NK-92 treated with Interleukin-12 subunit alpha and Interleukin-12 subunit beta, amount 100 ng/mL, for 24 hours (cell line): ENCODE measurements at places on chromosomes 5 and 9.

DNA sequence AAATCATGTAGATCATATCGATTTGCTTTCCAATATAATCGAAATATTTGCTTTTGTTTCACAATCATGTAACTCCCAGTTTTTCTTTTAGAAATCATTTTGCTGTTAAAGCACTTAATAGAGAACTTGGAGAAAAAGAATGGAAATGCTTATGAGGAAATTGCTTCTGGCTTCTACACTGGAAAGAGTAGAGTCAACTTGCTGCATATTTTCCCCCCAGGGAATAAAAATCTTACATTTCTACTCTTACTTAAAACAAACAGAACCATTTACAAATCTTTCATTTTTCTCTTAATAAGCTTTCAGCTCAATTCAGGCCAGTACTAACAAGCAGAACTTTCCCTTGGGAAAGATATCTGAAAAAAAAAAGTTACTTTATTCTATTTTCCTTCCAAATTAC is 312.0 kb downstream of the CHSY3 start:
- no peak for DNase-seq

- DNase-seq: no peak
Observed at GRCh38 chr9:137952976-137953666, 75.5 kb downstream of the CACNA1B start.

GRCh38 chr9:84736536-84736935 is 67.0 kb downstream of the NTRK2 start:
- no peak for DNase-seq

GRCh38 chr5:23528677-23529076 is 21.3 kb downstream of the PRDM9 start:
- no peak for DNase-seq

DNA sequence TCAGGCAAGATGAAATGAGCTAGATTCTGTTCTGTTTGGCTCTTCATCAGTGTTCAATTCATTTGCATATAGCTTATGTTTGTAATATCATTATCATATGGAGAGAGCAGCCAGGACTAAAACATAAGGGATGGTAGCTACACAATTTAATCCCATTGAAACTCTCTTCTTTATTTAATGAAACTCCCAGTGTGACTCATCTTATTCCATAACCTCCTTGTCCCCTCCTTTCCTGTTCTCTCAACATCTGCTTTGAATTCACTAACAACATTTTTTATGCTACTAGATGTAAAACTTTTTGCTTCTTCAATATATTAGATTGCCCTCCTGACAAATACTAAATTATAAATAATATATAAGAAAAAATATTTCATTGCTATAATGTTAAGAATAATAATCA is 1823.4 kb downstream of the MAT2B start:
- no peak for DNase-seq

GRCh38 chr9:114264806-114265550 is 57.9 kb upstream of the ORM1 start:
- DNase-seq: no peak

- no peak for DNase-seq
Observed at GRCh38 chr5:138649775-138650174, 74.6 kb upstream of the HSPA9 start.

GRCh38 chr9:96173640-96174039 is 128.3 kb downstream of the HSD17B3 start:
- no peak for DNase-seq

DNA sequence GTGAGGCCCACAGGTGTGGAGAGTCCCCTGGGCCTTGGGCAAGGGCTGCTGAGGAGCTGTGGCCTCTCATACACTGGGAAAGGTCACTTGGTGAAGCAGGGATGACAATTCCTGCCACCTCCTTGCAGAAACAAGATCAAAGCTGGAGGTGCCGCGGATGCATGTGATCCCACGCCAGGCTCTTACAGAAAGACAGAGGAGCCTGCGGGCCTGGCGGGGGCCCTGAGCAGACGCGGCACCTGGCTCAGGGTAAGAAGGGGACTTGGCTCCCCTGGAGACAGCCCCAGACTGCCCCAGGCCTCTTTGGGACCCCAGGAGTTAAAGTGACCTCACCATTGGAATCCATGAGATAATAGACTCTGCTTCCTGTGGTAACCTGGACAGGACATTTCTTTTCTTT is 4.8 kb downstream of the GFPT2 start:
- DNase-seq: no peak

DNA sequence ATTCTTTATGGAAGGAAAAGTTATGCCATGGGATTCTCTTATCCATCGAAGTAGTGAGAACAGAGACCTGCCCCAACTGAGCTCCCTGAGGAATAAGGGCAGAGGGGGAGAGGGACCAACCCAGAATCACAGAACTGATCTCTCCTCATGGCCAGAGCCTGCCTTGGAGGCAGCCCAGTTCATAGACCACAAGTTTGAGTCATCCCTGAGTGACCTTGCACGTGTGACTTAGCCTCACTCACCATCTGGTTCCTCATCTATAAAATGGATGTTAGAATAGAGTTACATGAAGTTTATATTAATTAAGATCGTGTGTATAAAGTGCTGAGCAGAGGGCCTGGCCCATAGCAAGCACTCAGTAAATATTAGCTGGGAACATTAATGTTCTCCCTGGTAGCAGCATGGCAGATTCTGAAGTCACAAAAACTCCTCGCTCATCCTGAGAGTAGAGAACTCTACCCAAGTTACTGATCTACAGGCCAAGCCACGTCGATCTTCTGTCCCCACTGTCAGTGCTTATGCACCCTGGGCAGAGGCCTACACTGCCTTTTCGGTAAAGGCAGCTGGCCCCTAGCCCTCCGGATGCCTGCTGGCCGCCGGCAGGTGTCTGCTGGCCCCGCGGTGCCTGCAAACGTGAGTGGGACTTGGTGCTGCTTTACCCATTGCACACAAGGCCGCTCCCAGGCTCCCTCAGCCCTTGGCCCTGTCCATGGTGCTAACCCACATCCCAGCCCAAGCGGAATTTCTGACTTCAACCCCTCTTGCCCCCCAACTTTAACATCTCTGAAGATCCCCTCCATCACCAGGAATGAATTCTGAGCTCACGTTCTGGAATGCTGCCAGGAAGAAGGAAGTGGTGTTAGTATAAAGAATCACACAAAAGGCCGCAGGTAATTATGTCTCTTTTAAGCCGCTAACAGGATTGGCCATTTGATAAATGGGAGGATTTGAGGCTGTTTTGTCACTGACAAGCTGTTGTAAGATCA is 61.1 kb upstream of the ARAP3 start:
- DNase-seq: no peak

DNA sequence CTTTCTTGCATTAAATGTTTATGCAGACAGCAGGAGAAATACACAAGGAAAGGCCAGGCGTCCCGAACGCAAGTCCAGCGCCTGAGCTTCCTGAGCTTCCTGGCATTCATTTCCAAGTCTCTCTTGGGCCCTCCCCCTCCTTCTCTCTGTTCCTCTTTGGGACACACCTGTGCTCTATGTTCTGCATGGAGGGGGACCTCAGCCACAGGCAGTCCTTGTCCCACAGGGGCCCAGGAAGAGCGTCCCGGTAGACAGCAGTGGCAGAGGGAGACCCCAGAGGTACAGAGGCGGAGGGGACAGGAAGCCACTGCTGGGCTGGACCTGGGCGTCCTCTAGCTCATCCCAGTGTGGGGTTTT is 221.3 kb downstream of the C9orf50 start:
- no peak for DNase-seq

DNA sequence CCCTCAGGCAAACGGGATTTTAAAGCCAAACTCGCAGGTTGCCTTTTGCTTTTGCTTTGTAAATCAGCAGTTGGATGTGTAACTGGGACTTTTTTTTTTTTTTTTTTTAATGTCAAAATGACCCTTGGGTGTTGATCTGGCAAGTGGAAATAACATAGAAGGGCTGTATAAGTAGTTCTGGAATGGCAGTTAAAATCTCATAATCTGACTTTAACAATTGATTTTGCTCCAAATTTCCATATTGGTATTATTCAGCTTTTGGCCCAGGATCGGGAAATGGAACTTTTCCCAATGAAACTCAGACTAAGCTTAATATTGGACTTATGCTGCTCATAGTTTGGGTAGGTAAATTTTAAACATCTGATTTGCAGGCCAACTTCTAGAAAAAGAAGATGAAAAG is 346.8 kb upstream of the NUDT12 start:
- DNase-seq: no peak

DNA sequence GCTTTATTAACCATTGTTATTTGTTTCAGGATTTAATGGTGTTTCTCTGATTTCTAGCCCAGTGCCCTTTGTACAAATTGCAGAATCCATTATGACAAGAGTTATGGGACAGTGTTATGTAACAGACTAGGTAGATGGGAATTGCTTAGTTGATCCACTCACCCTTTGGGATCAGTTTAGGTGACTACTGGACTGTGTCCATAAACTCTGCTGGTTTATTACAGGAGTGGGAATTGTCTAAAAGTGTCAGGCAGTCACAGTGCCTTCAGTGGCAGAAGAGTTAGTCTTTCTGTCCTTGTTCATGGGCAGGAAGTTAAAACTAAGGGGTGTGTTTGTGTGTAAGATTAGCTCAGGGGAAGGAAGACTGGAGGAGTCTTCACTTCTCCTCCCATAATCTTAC is 29.3 kb downstream of the RCL1 start:
- DNase-seq: no peak

- no peak for DNase-seq
Observed at GRCh38 chr9:86408121-86408520, 53.9 kb upstream of the TUT7 start.

DNA sequence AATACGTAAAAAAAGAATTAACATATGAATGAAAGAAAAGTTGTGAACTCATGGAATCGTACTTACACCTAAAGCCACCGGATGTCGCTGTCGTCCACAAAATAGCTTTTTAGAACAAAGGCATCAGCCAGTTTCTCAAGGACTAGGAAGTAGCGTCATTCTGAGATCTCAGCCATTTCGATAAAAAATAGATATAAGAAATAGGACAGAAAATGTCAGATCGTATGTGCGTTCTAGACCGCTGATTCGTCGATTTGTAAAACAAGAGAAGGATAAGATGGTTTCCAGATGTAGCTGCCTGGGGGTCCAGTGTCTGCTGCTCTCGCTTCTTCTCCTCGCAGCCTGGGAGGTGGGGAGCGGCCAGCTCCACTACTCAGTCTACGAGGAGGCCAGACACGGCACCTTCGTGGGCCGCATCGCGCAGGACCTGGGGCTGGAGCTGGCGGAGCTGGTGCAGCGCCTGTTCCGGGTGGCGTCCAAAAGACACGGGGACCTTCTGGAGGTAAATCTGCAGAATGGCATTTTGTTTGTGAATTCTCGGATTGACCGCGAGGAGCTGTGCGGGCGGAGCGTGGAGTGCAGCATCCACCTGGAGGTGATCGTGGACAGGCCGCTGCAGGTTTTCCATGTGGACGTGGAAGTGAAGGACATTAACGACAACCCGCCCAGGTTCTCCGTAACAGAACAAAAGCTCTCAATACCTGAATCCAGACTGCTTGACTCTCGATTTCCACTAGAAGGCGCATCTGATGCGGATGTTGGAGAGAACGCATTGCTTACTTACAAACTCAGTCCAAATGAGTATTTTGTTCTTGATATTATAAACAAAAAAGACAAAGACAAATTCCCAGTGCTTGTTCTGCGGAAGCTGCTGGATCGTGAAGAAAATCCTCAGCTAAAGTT is at the start of gene PCDHA10:
PCDHA10 (plus strand) TSS at position 126 of the 903 bp plus-strand sequence; CDS start at position 278, 152 bp downstream.
- DNase-seq: no peak

GRCh38 chr9:70567511-70567910 is 153.1 kb upstream of the KLF9 start:
- no peak for DNase-seq

GRCh38 chr5:142334538-142334937 is 9.7 kb upstream of the SPRY4 start:
- no peak for DNase-seq

- no peak for DNase-seq
Observed at GRCh38 chr9:3879726-3880505, 354.1 kb upstream of the RFX3 start.
